Substantia nigra (tissue), 51 donors: ENCODE measurements at places on chromosomes 1 and 21.

GRCh38 chr1:22767852-22768251 lies 57.2 kb downstream of the EPHB2 start:
- DNase-seq = no peak

- DNase-seq = no peak
Observed at GRCh38 chr1:203751051-203751450, 13.9 kb upstream of the LAX1 start.

- DNase-seq = no peak
Observed at GRCh38 chr1:28118640-28119307, 30.4 kb upstream of the EYA3 start.

DNA sequence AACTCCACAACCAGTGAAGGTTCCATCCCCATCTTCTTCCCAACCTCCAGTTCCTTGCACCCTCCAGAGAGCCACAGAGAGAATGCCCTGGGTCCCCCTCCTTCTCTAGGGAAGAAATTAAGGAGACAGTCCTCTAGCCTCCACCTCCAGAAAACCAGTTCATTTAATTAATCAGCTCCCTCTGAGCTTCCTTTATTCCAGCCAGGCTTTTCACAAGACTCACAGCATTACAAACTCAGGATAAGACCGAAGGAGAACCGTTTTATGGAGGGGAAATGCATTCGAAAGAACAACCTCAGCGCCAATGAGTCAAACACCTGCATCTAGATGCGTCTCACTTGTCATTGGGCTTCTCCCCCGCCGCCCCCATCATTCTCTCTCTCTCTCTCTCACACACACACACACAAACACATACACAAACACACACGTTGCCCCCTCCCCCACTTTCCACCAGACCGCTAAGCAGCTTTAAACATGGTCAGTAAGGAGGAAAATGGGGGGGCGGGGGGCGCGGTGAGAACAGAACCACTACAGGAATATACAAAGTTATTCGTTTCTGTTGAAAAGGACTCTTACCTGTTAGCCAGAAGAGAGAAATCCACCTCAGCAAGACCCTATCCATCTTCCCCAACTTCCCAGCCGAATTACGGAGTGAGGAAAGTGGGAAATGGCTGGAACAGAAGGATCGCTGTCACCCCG lies 544 bp downstream of the ILDR2 start:
- no peak for DNase-seq

GRCh38 chr1:182261655-182262054 lies 129.9 kb downstream of the GLUL start:
- DNase-seq = no peak

DNA sequence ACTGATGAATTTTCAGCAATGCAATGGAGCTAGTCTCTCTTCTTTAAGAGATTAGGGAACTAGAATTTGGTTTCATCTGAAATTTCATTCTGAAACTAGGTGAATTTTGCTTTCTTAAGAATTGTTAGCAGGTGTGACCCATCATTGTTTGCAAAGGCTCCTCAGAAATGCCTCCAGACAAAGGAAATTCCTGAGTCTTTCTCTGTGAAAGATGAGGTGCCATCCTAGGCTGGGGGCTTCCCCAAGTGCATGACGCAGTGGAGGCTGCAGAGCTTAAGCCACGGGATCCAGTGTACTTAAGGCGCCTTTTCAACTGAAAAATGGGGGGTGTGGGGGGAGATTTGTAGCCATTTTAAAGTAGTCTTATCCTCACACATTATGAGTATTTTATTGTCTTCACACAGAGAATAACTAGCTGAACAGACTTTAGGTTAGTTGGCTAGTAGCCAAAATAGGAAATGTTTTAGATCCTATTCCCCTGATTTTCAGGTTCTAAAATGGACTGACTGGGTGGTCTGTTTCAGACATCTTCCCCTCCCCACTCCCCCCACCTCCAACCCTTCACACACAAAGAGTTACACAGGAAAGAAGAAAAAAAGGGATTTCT lies 202.0 kb downstream of the NFIA start:
- no peak for DNase-seq

- DNase-seq = no peak
Observed at GRCh38 chr21:43734928-43735229, 15.9 kb downstream of the PDXK start.

- no peak for DNase-seq
Observed at GRCh38 chr1:74430342-74430934, 82.0 kb downstream of the LRRC53 start.

DNA sequence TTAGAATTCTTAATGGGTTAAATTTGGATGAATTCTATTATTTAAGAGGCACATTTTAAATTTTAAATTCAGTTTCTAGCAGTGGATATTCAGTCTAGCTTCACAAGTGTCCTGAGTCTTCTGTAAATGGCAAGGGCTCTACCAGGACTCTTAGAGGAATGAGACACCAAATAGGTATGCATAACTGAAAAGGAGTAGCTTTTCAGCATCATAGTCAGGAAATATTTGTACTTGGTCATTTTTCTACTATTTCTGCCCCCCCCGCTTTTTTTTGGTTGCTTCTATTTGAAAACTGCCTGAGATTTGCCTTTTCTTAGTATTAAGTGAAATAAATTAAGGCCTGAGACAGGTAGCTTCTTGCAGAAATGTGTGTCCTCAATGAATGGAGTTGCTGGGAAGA lies 80.2 kb downstream of the MAST2 start:
- DNase-seq = no peak

- DNase-seq = no peak
Observed at GRCh38 chr1:21640653-21641052, 28.5 kb downstream of the RAP1GAP start.

GRCh38 chr1:165856606-165857005 lies 29.2 kb downstream of the UCK2 start:
- no peak for DNase-seq

GRCh38 chr1:38793299-38793698 lies 66.3 kb downstream of the RRAGC start:
- DNase-seq = no peak

- DNase-seq = no peak
Observed at GRCh38 chr1:227356620-227357146, 38.4 kb upstream of the CDC42BPA start.

DNA sequence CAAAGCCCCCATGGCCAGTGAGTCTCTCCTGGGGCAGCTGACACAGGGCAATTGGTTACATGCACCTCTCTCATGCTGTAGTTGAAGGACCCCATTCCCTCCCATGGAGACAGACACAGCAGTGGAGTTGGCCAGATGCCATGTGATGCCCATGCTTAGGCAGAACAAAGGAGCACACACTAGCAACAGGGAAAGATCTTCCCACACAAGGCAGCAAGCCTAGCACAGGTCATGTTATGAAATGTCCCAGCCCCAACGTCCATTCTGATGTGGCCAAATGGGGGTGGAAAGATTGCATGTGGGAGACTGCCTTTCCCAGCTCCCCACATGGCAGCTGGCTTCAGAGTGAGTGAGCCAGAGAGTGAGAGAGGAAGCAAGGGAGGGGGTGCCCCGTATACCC lies 34.5 kb downstream of the AADACL4 start:
- DNase-seq = no peak

DNA sequence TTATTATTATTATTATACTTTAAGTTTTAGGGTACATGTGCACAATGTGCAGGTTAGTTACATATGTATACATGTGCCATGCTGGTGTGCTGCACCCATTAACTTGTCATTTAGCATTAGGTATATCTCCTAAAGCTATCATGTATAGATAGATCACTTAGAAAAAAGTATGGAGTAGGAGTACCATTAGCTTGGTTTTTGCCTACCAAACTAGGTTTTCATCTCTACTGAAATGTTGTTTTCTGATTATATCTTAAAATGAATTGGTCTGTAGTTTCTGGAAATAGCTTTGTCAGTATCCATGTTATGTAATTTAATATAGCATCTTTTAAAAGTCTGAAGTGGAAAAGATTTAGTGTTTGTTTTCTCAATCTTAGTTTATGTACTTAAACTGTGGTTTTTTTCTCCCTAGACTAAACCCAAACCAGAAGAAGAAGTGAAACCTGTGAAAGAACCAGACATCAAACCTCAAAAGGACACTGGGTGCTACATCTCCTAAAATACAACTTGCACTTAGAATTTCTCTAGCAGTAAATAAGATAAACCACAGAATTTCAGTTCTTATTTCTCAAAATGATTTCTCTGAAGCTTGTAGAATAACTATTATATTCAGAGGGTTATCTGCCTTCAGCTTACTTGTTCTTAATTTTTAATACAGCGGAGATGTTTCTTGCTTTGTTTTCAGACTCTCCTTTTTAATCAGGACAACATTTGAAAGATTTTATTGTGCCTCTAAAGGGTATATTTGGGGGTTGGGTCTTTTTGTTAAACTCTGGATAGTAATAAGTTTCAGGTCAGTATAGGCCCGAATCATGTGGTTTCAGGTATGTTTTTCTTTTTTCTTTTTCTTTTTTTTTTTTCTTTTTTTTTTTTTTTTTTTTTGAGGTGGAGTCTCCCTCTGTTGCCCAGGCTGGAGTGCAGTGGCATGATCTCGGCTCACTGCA lies 4.5 kb upstream of the FAM177B start:
- DNase-seq = no peak

DNA sequence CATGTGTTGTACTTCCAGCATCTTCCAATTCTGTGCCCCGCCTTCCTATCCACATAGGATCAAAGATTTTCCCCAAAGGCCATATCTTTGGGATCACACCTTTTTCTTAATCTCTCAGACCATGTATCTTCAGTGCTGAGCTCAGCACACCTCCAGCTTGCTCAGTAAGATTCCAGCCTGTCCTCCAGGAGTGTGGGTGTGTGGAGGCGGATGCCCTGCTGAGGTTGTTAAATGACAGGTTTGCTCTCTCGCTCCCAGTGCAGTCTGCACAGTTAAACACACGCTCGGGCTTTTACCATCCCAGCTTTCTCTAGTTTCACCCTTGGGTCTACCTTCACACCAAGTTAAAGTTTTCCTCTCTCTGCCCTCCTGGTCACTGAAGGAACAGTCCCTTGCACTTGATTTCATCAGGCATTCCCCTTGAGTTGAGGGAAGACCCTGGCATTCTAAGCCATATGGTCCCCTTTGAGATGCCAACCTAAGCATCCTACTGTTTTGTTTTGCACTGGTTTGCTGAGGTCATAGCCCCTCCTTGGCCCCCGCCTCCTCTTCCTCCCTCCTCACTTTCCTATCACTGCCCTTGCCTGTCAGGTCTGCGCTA lies 13.7 kb downstream of the MYOG start:
- no peak for DNase-seq

DNA sequence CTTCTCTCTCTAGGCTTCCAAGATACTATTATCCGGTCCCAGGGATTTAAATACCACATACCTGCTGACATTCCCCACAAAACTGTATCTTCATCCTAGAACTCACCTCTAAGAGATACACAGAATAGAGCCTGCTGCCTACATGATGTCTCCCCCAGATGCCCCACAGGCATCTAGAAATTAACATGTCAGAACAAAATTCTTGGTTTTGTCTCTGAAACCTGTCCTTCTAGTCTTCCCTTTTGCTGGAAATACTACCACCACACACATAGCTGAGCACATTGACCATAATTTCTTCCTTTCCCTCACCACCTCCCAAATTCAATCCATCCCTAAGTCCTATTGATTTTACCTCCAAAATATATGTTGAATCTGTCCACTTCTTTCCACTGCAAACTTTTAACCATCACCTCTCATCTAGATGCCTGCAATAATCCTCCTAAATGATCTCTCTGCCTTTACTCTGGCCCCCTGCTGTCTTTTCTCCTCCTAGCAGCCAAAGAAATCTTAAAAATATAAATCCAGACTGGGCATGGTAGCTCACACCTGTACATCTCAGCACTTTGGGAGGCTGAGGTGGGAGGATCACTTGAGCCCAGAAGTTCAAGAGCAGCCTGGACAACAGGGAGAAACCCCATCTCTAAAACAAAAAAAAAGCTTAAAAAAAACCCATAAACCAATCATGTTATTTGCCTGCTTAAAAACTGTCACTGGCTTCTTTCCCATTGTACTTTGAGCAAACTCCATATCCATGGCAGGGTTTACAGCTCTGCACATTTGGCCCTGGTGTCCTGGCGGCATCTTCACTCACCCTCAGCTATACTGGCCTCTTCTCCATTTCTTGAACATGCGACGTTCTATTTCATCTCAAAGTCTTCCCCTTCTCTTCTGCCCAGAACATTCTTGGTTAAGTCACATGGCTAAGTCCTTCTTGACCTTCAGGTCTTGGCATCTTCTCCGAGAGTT lies 6.2 kb upstream of the FAM76A start:
- DNase-seq = no peak

DNA sequence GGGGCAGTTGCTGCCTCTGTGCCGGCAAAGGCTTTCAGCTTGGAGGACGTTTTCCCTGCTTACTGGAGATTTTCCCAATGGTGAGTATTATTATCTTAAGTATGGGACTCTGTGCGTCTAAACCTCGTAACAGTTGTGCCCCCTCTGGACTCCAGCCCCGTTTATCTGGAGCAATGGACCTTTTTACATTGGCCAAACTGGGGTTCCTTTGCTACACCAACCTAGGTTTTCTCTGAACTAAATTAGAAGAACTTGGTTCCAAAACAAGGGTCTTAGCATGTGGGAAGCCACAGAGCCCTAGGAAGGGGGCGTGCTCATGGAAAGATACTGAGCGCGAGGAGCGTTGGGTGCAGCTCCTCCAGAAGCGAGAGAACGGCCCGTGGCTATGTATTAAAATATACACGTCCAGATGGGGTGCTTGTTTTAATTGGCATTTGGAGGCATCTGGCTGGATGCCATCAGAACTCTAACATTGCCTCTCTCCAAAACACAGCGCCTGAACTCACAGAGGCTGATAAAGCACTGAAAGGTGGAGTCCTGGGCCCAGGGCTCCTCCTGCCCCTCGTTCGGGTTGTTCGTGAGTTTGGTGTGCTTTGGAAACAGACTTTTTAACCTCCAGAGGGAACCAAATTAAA lies 28.4 kb downstream of the POFUT2 start:
- DNase-seq = no peak

- DNase-seq = no peak
Observed at GRCh38 chr1:61910035-61910434, 167.8 kb downstream of the PATJ start.

DNA sequence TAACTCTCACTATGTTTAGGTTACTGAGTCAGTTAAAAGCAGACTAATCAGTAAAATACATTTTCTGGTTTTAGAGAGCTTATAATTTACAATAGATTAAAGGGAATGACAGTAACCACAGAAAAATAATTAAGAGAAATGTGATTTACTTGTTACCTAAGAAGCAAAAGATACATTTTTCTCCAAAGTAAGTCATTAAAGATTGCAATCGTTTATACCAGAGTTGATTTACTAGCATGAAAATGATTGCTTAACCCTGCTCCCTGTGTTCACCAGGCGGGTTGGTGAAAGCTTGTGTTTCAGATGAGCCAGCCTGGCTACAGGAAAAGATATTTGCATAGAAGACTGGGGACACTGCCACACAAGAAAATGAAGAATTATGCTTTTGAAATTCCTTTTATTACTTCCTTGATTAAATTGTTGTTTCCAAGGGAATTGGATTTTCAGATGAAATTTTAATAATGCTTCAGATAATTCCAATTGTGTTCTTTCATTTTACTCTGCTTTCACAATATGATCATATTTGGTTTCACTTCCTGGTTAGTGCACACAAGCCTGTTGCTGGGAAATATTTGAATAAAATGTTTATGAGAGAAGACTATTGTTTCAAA lies 27.9 kb downstream of the LRRC8B start:
- DNase-seq = no peak

GRCh38 chr1:83794384-83794783 lies 204.5 kb downstream of the TTLL7 start:
- DNase-seq = no peak

- DNase-seq = no peak
Observed at GRCh38 chr1:106613068-106613467, 443.4 kb upstream of the PRMT6 start.
